ENCODE measurements at places on chromosomes 16 and 17. TPM values are rescaled to one million over a fixed set of nuclear protein-coding genes. Genes with fewer than 3 reads are reported as not detected.

Gene MRM1
- 2.8 TPM for total RNA-seq

Gene CRK
- 27.1 TPM for total RNA-seq

Gene RCVRN
- not detected for total RNA-seq

Gene RASD1
- total RNA-seq, result 6.9 TPM

Gene G6PC1
- 0.21 TPM for total RNA-seq

DNA sequence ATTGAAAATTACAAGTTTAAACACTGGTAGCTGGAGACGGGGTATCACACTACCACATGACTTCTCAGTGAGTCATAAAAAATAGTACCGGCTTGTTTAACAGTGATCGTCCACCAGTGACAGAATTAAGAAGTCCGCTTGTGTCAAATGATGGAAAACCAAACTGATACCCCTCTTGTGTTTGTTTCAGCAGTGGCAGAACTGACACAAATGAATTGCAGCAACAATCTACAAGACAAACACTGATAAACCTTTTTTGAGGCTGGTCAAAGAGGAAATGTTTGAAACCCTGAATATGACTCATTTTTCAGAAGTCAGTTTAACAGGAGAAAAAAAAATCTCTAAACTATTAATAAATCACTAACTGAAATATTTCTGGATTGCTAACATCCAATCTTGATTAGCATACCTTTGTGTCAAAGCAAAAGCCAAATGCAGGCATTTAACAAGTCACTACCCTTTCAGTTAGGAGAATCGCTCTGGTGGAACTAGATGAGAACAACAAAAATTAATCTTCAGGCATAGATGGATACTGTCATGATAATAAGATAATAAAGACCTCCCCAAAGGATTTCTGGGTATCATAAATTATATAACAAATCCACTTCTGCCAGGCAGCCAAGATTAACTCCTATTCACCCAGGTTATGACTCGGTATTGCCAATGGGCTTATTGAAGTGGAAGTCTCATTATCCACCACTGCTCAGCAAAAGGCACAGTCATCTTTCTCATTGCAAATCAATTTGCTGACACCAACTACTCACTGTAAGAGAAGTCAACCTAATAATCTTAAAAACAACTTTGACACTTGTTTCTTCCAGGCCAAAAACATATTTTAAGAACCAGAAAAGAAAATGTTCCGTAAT is 20.8 kb downstream of the DCUN1D3 start:
- peak; percentile 74 for ATAC-seq

DNA sequence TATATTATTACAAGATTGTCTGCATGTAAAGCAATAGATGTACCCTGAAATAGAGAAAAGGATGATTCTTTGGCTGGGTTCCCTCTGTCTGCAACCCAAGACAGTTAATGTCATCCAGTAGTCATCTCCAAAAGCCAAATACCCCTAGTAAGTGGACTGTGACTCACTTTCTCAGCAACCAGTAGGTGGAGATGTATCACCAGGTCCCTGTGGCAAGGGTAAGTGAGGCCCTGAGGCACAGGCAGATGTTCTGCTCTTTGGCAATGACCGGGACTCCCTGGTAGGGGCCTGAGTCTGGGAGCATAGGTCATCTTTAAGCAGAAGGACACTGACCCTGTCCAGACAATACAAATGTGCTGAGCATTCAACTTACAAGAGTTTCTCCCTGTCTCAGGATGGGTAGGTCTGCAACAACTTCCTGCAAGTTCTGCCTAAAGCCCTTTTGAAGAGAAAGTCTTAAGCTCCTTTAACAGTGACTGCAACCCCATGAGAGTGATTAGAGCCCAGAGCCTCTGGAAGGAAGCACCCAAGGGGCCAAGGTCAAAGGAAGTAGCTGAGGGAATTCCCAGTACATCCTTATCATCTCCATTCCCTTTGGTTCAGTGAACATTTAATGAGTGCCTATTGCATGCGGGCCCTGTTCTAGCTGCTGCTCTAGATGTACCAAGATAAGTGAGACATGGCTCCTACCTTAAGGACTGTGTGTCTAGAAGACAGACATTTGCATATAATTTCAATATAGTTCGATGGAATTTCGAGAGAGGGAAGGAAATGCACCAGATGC is 31.9 kb downstream of the PMP22 start:
- ATAC-seq, result no peak

DNA sequence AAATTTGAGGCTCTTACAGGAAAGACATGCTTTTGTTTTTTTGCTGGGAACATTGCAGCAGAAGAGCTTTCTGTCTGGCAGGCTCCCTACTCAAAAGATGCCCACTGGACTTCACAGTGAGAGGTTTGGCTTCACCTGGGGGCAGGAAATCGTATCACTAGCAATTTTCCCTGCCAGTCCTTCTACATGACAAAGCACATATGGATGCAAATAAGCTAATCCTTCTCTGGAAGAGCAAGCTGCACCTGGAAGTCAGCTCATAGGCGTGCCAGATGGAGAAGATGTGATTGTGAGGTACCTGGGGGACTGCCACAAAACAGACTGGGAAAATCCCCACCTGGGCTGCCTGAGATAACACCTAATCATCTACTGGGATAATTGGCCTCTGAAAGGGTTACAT is 195.0 kb upstream of the CPHXL start:
- no peak for ATAC-seq

- no peak for ATAC-seq
These were observed 53.7 kb upstream of the RPL38 start for GRCh38 chr17:74149597-74150427.

- no peak for ATAC-seq
These were observed 709 bp downstream of the STAT5A start for GRCh38 chr17:42288803-42289610.

- ATAC-seq, result peak; percentile 78
These were observed 1.2 kb downstream of the MMP2 start for GRCh38 chr16:55480228-55480655.

DNA sequence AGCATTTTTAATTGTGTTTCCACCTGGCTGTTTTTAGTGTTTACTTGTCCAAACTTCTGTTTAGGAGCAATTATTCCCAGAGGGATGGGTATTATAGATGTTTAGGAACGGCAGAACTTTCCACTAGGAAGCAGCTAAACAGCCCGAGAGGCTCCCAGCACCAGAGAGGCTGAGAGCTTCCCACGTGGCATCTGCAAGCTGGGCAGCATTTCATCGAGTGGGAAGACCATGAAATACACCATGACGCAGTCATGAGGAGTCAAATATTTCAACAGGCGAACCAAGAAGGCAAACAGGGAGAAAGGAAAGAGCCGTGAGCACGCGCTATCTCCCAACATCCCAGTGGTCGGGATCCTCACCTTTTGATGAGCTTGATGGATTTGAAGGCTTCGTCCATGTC is 24.1 kb downstream of the TMEM204 start:
- ATAC-seq, result no peak

DNA sequence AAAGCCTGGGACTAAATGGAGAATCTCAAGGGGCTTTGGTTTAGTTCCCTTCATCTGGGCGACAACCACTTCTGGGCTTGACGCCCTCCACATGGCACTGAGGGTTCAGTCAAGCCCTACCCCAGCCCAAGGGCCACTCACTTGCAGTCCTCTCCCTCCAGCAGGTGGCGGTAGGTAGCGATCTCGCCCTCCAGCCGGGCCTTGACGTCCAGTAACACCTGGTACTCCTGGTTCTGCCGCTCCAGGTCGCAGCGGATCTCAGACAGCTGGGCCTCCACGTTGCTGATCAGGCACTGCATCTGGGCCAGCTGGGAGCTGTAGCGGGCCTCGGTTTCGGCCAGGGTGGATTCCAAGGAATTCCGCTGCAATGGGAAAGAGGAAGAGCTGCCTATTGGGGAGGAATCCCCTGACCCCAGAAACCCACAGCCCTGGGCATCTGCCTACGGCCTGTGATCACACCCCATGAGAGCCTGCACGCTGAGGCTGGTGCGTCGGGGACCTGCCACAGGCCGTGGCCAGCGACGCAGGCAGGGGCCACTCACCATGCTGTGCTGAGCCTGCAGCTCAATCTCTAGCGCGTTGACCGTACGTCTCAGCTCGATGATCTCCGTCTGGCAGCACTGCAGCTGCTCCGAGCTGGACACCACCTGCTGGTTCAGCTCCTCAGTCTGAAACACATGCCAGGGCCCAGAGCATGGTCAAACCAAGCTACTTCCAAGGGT is 2.7 kb downstream of the KRT36 start:
- no peak for ATAC-seq

GRCh38 chr17:28326114-28326513 is 7.1 kb downstream of the TMEM97 start:
- ATAC-seq, result no peak

GRCh38 chr16:23611936-23612335 is 15.8 kb upstream of the NDUFAB1 start:
- no peak for ATAC-seq

DNA sequence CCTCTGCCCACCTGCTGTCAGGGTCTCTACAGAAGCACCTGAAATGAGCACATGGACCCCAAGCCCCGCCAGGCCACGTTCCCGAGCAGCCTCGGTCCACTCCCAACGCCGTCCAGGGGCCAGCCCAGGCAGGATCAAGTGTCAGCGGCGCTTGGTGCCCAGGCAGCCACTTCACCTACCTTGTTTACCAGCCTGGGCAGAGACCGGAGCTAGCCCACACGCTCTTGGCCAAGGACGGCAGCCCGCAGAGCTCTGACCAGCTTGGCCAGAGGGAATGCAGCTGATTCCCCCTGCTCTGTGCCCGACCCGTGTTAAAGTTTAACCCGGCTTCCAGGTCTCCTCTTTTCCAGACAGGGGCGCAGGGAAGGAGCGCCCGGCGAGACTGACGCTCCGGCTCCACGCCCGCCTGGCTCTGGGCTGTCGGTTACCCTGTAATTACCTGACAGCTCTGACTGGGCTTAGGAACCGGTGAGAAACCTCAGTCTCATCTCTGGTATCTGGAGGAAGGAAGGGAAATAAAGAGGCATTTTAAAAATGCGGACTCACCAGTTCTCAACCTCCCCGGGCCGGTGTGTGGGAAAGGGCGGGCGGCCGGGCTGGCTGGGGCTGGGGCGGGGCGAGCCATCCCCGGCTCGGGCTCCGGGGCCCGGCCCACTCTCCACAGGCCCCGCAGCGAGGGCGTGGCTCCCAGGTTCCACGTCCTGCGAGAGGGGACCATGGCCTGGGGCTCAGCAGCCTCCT is 4.6 kb downstream of the KIFC3 start:
- ATAC-seq, result peak; percentile 49

GRCh38 chr17:27445971-27446370 is 10.3 kb upstream of the KSR1 start:
- no peak for ATAC-seq

DNA sequence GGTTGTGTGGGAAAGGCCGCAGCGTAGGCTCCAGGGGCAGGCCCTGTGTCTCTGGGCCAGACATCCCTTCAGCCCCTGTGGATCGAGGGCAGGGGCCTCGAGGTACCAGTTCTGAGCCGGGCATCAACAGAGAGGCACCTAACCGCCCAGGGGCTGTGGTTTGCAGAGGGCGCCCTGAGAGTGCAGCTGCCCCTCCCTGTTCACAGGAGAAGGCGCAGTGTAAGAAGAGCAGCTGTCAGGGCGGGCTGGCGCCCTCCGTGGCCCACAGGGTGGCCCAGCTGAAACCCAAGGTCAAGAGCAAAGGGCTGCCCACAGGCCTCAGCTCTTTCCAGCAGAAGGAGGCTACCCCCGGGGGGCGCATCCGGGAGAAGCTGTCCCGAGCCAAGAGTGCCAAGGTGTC is 56.5 kb downstream of the ACTG1 start:
- ATAC-seq, result no peak

DNA sequence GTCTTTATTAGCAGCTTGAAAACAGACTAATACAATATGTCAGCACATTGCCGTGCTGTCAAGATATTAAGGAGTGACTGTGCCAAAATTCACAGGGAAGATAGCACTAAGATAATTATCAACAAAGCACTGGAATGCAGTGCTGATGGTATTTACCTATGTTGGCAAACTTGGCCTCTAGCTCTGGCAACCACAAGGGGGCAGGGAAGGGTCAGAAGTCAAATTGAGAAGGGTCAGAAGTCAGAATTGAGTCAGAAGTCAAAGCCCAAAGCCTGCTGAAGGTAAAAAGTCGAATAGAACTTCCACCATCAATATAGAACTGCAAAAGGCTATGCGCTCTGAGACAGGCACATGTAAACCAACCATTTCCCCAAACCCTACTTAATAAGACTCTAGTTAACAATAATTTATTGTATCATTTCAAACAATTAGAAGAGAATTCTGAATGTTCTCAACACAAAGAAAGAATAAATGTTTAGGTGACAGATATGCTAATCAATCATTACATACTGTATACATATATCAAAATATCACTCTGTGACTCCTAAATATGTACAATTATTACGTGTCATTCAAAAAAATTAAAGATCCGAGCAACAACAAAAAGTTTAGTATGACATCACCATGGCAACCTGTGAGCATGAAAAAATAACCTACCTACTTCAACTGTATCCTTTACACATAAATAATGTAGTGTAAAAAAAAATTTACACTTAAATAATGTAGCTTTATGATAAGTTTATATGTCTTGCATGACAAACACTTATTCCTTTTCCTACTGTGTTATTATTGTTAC is 916.1 kb downstream of the KCNJ2 start:
- ATAC-seq, result no peak

- ATAC-seq, result no peak
These were observed 20.9 kb downstream of the KLHDC4 start for GRCh38 chr16:87744750-87745514.

DNA sequence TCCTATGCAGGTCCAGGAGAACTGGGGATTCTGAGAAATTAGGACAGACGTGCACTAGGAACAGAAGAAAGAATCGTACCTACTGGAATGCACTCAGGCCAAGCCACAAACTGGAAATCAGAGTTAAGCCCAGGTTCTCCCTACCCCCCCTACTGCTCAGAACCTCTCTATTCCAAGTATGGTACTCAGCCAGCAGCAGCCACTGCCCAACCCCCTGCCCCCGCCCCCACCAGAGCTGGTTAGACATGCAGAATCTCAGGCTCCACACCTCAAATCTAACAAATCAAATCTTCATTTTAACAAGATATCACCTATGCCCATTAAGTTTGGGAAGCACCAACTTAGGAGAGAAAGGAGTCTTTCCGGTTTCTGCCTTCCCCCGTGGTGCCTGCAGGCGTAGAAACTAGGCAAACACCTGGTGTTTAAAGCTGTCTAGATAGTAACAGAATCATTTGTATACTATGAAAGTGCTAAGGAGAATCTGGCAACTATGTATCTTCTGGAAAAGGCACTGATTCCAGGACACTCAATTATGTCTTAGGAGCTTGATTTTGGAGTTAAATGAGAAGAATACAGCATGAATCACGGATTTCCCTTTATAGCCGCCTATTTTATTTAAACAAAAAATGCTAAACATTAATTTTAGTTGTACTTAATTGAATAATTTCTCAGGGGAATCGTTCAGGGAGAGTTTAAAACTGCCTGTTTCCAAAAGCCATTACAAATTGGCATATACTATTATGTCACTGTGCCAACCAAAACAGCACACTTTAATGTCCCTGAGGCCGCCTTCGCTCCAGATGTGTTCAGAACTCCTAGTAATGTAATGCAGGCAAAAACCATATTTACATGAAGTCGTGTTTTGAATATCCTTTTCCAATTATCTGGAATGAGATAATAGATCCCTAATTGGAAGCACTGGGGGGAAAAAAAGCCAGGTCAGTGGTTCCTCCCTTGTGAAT is 166.5 kb downstream of the STX8 start:
- peak; percentile 73 for ATAC-seq

- ATAC-seq, result no peak
These were observed 18.3 kb downstream of the ZNF750 start for GRCh38 chr17:82821554-82821953.

- ATAC-seq, result no peak
These were observed 20.0 kb downstream of the AARSD1 start for GRCh38 chr17:42944211-42944610.

Data from motor neuron (in vitro differentiated cells).